Activated CD8-positive, alpha-beta memory T cell treated with anti-CD3 and anti-CD28 coated beads for 24 hours (primary cell): ENCODE measurements at places on chromosomes 16 and 17.

DNA sequence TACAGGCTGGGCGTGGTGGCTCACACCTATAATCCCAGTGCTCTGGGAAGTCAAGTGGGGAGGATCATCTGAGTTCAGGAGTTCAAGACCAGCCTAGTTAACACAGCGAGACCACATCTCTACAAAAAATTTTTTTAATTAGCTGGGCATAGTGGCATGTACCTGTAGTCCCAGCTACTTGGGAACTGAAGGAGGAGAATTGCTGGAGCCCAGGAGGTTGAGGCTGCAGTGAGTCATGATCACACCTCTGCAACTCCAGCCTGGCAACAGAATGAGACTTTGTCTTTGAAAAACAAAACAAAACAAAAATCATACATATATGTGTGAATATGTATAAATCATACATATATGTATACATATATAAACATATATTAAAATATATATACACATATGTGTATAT lies 54.1 kb upstream of the MARCHF10 start:
- DNase-seq, result no peak

DNA sequence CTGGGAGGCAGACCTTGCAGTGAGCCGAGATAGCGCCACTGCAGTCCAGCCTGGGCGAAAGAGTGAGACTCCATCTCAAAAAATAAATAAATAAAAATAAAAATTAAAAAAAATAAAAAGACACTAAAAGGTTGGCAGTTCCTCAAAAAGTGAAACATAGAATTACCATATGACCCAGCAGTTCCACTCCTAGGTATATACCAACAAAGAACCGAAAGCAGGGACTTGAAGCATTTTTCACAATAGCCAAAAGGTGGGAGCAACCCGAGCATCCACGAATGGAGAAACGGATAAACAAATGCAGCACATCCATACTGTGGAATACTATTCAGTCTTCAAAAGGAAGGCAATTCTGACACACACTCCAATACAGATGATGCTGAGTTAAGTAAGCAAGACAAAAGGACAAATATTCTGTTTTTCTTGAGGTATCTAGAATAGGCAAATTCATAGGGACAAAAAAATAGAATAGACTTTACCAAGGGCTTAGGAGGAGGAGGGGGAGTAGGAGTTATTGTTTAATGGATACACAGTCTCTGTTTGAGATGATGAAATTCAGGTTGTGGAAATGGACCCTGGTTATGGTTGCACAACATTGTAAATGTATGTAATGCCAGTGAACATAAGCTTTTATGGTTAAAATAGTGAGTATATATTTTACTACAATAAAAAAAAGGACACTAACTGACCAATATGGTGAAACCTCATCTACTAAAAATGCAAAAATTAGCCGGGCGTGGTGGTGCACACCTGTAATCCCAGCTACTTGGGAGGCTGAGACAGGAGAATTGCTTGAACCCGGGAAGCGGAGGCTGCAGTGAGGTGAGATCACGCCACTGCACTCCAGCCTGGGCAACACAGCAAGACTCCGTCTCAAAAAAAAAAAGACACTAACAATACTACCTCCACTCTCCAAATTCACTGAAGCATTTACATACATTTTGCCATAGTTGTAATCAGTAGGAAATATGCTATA lies 27.0 kb upstream of the SLC35B1 start:
- DNase-seq, result no peak

DNA sequence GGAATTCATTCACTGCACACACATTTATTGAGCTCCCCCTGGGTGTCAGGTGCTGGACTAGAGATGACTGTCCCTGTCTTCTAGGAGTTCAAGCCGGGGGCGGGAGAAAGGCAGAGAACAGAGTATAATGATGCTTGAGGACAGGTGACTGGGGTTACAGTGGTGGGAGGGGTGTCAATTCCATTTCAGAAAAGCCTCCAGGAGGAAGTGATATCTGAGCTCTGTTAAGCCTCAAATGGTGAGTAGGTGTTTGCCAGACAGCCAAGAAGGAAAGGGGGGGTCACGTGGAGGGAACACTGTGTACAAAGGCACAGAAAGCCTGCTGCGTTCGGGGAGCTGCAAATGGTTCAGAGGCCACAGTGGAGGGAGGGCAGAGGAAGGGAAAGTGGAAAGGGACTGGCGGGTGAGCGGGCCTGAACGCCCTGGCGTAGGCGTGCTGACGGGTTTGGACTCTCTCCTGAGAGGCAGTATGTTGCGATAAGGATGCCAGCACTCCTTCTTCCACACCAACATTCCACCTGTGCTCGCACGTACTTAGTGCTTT lies 9.7 kb upstream of the NXPH3 start:
- no peak for DNase-seq

GRCh38 chr17:82687871-82688270 lies 10.6 kb downstream of the RAB40B start:
- DNase-seq, result no peak

GRCh38 chr16:3099732-3100499 lies 822 bp upstream of the ZSCAN10 start:
- peak; percentile 94 for DNase-seq

GRCh38 chr16:543301-544164 lies 16.0 kb downstream of the CAPN15 start:
- DNase-seq, result no peak

GRCh38 chr17:61486135-61487120 lies 34.2 kb downstream of the TBX4 start:
- peak; percentile 13 for DNase-seq

- no peak for DNase-seq
Observed at GRCh38 chr17:59284317-59284716, 47.1 kb upstream of the YPEL2 start.

- DNase-seq, result peak; percentile 46
Observed at GRCh38 chr16:28180655-28181460, 30.9 kb downstream of the XPO6 start.

DNA sequence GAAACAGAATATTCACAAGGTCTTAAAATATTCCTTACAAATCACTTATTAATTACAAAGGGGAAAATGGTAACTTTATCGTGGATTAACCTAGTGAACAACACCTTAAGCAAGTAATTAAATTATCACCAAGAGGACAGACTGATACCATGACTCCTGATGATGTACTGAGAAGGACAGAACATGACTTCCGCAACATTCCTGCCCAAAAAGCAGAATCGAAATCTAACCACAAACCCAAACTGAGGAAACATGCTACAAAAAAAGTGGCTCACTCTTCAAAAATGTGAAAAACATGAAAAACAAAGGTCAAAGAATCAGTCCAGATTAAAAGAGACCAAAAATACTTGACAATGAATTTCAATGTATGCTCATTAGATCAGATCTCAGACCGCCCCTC lies 151.5 kb downstream of the AATF start:
- no peak for DNase-seq

DNA sequence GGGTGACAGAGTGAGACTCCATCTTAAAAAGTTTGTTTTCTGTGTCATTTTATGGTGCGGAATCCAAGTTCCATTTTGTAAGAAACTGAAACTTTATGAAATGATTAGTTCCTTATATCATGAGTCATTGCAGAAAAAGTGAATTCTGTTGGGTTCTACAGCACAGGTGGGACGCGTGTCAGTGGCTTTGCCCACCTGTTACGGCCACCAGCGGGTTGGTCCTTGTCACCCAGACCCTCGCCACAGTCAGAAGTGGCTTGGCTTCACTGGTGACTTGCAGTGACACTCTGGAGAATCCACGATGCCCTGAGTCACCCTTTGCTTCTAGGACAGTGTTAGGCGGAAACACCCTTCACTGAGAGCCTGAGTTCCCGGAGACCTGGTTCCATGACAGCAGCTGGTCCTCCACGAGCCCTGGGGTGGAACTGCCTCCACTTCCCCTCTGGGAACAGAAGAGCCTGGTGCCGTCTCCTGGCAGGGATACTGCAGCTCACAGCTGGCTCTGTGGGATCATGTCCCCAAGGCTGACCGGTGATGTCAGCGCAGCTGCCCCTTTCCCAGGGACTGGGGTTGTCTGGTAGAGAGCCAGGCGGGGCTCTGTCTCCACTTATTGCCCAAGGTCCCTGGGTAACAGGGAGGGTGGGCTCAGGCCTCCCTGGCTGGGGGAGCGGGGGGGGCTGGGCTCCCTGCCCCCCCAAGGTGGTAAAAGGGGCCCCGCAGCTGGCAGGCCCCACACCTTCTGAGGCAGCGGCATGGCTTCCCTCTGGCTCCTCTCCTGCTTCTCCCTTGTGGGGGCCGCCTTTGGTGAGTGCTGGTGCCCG lies at the start of gene CTRB1:
CTRB1 (plus strand) TSS at position 733 of the 821 bp plus-strand sequence; CDS start at position 753, 20 bp downstream.
- DNase-seq, result no peak

- DNase-seq, result peak; percentile 21
Observed at GRCh38 chr16:66298006-66298405, 68.5 kb upstream of the CDH5 start.

- no peak for DNase-seq
Observed at GRCh38 chr16:31179219-31179746, 656 bp upstream of the FUS start.

DNA sequence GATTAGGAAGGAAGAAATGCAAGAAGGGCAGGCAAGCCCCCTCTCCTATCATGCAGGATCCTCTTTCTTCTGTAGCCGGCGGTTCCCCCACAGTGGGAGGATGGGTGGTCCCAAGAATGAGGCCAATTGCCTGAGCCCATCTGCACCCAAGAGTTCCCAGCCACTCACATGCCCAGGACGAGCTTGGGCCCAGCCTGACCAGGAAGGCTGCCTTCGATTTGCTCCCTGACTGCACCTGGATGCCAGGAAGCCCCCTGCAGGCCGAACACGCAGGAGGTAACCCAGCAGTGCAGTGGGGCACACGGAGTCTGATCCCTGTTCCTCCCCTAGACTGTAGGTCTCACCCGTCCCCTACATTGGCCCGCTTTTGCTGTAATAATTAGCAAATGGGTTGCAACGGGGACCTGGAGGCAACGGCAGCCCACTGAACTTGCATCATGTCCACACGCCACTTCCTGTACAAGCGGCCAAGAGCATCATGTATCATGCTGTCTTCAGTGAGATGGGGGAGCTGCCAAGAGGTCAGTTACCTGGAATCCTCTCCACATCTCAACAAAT lies 67.5 kb downstream of the AMFR start:
- peak; percentile 56 for DNase-seq

DNA sequence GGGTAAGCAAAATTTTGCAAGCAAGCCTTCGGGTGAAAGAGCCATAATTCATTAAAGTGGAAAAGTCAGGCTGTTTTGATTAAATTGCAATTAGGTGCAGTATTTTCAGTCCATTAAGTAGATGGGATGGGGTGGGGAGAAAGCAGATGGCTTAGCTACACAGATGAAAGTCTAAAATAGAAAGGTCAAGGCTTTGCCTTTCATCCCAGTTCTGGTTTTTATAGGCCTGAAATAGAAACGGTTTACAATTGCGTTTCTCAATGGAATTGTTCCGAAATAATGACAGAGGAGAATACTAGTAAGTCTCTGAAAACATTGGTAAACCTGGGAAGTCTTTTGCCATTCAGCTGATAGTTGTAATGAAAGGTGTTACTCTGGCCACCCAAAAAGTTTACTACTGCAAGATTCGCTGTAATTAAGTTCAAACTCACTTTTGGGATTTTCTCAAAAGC lies 1.5 kb downstream of the PPM1E start:
- DNase-seq, result no peak

GRCh38 chr17:37888881-37889280 lies 35.3 kb upstream of the TBC1D3K start:
- DNase-seq, result no peak

GRCh38 chr16:84459941-84460405 lies 44.5 kb downstream of the MEAK7 start:
- peak; percentile 13 for DNase-seq

DNA sequence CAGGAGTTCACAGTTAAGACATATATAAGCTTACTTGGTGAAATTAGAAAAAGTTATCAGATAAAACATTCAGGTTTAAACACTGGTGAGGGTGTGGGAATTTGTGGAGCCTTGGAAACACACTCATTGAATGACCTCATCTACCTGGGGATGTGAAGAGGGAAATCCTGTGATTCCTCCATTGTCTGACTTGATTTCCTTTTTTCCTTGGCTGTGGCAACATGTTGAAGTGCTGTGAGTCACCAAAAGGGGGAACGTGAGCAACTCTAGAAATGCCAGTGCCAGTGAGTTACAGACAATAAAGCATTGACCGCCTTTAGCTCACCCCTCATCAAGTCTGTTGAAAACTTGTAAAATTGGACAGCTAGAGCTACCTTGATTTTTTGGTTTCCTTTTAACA lies 1.8 kb downstream of the HMOX2 start:
- DNase-seq, result no peak

GRCh38 chr17:14959106-14959648 lies 305.9 kb downstream of the PMP22 start:
- DNase-seq, result no peak

GRCh38 chr16:59330019-59330670 lies 596.0 kb upstream of the GOT2 start:
- DNase-seq, result no peak

- DNase-seq, result no peak
Observed at GRCh38 chr17:29197516-29198272, 17.5 kb upstream of the MYO18A start.

DNA sequence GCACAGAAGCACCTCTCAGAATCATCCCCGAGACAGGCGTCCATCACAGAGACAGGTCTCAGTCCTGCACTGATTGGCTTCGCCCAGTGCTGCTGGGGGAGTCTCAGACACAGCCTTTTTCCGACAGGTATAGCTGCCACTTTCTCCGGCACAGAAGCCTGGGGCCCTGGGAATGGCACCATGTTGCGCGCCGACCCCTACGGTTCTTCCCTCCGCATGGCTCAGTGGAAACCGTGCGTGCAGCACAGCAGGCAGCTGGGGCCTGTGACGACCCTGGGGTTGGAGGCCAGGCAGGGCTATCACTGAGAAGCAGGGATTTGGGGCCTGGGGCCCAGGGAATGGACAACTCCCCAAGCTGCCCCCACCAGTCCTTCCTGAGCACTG lies 29.7 kb upstream of the CDH15 start:
- DNase-seq, result no peak

- DNase-seq, result no peak
Observed at GRCh38 chr17:27566671-27567562, 64.1 kb upstream of the LGALS9 start.

GRCh38 chr16:66996324-66996982 lies 8.1 kb downstream of the CES4A start:
- no peak for DNase-seq

DNA sequence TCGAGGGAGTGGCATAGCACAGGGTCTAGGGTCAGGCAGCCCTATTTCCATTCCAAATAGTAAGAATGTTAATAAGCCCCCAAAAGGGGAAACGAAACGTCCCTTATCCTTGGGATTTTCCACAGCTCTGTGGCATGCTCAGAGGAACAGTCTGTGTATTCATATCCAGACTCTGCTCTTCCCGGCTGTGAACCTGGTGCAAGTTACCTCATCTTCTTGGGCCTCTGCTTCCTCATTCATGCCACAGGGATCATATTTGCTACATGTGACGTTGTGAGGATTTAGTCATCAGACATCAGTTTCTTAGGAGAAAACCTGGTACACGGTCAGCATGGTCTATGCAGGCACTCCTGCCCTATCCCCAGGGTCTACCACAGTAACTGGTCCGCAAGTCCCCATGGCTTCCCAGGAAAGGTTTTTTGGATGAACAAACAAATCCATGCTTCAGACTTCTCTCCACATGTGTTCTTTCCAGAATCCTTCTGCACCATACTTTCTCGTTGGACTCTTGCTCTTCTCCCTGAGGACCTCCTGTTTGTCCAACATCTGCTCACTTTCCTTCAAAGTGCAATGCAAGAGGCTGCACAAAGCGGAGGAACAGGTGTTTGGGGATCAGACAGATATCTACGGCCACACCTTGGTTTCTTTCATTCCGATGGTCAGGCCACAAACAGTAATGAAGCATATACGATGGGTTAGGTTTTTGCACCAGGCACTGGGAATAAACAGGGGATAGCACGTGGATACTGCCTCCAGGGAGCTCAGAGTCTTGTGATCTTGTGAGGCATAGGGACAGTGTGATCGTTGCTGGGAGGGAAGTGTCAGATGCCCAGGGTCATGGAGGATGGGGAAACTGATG lies 17.7 kb downstream of the GLP2R start:
- DNase-seq, result no peak
